Stimulated activated memory B cell treated with anti-CD40 and anti-IgM and Interleukin-4, amounts not matched to agents 10 μg/mL and 1 μg/mL and 100 μg/mL, for 72 hours (primary cell): ENCODE measurements at places on chromosomes 2 and 18.

- ATAC-seq, result no peak
Measured at GRCh38 chr2:161586517-161587167, 37.6 kb upstream of the SLC4A10 start.

- no peak for ATAC-seq
Measured at GRCh38 chr2:68807821-68808266, 63.4 kb downstream of the BMP10 start.

- no peak for ATAC-seq
Measured at GRCh38 chr2:171832489-171832888, 61.6 kb downstream of the SLC25A12 start.

DNA sequence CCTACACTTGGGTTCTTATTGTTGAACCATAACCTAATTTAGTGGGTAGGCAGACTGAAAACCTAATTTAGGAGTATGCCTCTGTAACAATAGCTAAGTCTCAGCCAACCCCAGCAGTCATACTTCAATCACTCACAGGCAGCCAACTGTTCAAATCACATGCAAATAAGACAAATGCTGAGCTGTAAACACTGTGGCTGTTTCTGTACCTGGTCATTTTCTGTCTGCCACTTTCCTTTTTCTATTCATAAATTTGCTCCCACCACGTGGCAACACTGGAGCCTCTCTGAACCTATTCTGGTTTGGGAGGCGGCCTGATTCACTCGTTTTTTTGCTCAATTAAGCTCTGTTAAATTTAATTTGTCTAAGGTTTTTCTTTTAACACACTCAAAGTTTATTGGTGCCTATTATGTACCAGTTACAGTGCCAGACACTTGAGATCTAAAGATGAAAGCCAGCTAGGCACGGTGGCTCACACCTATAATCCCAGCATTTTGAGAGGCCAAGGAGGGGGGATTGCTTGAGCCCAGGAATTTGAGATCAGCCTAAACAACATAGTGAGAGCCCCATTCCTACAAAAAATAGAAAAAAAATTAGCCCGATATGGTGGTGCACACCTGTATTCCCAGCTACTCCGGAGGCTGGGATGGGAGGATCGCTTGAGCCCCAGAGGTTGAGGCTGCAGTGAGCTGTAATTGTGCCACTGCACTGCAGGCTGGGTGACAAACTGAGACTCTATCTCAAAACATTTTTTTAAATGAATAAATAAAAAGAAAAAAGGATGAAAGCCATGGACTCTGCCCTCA lies 41.1 kb downstream of the THNSL2 start:
- no peak for ATAC-seq

DNA sequence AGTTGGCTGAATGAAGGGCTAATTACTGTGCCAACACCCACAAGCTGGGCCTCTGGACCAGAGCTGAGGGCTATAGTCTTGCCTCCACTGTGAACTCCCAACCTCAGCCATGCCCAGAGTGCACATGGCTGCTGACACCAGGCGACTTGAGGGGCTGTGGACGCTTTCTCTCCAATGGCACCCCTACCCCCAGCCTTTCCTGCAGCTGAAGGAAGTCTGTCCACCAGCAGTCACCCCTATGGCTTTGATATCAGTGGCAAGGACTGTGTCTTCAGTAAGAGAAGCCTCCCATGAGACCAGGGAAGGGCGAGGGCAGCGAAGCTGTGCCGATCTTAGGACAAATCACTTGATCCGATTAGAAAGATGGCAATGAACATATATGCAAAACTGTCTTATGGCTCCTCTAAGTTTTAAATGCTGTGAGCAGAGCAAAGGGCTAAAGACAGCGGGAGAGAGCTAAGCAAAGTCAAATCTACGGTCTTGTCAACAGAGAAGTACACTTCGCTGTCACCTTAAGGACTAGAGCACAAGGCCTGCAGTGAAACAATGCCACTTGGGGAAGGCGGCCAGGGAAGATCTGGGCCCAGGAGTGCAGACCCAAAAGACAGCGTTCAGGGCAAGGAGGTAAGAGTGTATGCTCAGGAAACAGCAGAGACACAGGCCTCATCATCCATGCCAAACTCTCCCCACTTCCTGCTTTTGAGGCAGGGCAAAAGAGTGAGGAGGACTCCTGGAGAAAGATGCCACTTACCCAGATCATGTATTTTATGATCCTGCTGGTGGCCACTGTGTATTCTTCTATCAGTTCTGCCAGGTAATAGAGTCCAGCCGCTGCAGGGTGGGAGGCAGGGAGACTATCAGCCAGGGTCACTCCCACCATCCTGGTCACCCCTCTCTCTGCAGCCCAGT lies 1.5 kb downstream of the TEX261 start:
- no peak for ATAC-seq

DNA sequence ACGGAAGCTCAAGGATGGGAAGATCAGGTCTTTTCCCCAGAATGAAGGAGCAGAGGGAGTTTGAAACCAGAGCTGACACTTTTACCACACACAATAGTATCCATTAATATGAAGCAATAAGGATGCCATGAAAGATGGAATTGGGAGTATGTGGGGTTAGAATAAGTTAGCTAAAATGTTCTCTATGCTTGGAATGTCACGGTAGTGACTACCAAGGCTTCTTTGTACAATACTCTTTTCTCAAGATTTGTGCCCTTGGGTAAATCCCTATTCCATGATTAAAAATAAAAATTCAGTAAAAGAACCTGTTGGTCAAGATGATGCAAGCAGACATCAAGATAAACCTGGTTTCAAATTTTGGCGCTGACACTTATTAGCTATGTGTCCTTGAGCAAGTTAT lies 75.0 kb downstream of the NRXN1 start:
- ATAC-seq, result no peak

DNA sequence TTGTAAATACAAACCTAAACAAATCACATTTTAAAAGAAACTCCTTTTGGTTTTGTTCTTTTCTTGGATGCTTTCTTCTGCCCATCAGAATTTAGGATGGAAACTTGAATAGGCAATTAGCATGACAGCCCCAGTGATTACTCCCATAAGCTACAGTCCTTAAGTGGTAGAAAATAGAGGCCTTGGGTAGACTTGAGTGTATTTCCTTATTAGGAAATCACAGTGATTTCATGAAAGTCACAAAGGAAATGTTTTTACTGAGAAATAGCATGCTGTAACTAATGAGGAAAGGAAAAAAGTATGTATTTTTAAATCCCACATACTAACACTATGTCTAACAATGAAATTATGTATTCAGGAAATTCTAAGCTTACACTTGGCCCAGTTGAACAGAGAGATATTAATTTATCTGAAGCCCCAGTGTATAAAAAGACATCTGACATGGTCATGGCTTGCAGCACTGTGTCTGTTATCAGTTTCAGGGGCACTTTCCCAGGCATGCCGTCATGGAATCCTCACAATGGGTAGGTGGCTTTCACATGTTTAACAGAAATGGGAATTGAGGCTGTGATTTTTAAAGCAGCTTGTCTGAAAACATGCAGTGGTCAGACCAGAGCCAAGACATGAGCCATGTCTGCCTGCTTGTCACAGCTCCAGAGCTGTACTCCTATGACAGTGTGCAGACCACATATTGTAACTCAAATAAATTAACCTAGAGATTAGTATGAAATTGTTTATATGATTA lies 79.7 kb upstream of the TRIB2 start:
- ATAC-seq, result no peak

- ATAC-seq, result no peak
Measured at GRCh38 chr2:3110994-3111666, 266.5 kb downstream of the EIPR1 start.

DNA sequence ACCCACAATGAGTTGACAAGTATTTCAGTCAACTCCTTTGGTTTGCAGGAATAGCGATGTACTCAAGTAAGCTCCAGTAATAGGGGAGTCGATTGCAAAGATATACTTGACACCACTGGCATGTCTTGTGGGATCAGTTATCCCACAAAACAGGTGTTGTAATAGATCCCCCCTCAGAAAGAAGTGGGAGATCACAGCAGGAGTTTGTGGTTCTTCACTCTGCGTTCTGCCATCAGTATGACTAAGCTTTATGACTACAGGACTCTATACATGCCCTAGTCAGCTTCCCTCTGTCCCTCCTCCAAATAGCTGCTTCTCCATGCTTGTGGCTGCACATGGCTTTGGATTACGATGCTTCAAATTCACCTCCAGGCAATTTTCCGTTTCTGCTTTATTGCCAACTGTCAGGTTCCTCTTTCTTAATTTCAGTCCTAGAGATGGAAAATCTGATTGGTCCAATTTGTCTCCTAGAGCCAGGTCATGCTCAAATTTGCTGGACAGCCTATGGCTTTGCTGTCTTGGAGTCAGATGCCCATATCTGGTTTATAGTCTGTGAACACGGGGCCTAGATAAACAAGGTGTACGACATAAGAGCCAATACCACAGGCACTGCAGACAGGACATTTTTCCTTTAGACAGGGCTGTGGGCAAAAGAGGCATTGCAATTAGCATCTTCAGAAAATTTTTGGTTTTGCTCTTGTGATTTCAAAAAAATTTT lies 221.7 kb downstream of the PAX3 start:
- no peak for ATAC-seq

GRCh38 chr2:2933426-2933825 lies 444.2 kb downstream of the EIPR1 start:
- ATAC-seq, result no peak

DNA sequence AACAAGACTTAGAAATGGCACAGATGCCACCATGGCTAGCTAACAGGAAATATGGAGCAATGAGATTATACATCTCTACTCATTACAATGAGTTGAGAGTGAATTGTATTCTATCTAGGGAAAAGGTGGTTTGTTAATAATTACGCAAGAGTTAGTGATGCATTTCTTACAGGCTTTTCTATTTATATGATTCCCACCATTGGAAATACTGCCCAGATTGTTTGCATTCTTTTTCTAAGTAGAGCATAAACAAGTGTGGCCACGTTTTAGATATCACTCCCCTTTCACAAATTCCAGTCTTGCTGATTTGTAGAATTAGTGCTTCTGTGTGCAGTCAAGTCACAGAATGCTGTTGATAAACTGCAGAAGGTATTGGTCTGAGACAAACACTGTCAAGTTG lies 56.6 kb downstream of the ZNF804A start:
- no peak for ATAC-seq

DNA sequence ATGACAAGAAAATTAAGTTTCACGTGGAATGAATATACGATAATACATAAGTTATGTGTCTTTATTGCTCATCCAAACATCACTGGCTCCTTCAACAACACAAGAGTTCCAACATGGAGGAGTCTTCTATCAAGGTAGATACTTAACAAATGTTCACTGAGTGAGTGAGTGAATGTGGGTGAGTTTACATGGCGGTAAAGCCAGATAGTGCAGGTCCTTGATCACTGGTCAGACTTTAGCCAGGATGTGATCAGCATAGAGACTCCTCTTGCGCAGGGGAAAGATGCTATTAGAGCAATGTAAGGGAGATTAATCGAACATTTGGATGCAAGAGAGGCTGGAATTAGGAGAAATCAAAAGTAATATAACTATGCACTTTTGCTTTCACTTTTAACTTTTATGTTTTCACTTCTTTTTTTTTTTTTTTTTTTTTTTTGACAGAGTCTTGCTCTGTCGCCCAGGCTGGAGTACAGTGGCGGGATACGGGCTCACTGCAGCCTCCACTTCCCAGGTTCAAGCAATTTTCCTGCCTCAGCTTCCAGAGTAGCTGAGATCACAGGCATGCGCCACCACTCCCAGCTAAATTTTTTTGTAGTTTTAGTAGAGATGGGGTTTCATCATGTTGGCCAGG lies 249.0 kb upstream of the ID2 start:
- ATAC-seq, result no peak

GRCh38 chr2:72112981-72113846 lies 34.4 kb downstream of the CYP26B1 start:
- no peak for ATAC-seq

- ATAC-seq, result no peak
Measured at GRCh38 chr2:54646170-54646927, 77.1 kb upstream of the EML6 start.

DNA sequence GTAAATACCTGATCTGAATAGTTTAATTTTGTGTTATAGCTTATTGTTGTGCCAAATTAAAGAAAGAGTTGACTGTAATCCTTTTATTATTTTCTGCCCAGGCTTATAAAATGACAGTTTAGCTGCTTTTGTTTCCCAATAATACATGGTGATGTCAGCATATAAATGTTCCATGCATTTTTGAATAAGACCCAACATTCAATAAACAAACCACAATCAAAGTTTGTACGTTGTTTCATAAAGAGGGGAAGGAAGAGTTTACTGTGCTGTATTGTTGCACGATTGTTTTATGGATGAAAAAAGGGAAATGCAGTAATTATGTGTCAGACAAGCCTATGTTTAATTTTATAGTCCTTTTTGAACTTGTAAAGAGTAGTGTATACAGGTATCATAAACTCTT lies 177.2 kb upstream of the SCN7A start:
- no peak for ATAC-seq

GRCh38 chr2:53422979-53423378 lies 344.6 kb upstream of the CHAC2 start:
- ATAC-seq, result no peak

GRCh38 chr2:60474301-60474700 lies 79.2 kb downstream of the BCL11A start:
- no peak for ATAC-seq

DNA sequence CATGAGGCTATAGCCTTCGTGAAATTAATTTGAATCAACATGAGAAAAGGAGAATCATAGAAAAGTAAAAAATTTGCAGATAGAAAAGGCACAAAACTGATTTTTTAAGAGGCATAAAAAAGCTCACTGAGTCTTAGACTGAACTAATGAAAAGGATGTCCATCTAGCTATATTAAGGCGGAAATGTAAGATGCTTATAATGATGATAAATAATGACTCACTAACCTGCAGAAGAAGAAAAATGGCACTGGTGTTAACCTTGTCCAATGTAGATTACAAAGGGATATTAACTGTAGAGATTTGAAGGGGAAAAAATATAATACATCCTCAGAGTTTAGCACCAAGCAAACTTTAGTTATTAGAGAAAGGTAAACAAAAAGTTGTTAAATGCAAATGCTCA lies 1098.0 kb upstream of the DDX18 start:
- no peak for ATAC-seq

- ATAC-seq, result no peak
Measured at GRCh38 chr18:13878857-13879256, 36.5 kb downstream of the MC2R start.

- ATAC-seq, result no peak
Measured at GRCh38 chr2:67290451-67291290, 106.5 kb upstream of the ETAA1 start.

DNA sequence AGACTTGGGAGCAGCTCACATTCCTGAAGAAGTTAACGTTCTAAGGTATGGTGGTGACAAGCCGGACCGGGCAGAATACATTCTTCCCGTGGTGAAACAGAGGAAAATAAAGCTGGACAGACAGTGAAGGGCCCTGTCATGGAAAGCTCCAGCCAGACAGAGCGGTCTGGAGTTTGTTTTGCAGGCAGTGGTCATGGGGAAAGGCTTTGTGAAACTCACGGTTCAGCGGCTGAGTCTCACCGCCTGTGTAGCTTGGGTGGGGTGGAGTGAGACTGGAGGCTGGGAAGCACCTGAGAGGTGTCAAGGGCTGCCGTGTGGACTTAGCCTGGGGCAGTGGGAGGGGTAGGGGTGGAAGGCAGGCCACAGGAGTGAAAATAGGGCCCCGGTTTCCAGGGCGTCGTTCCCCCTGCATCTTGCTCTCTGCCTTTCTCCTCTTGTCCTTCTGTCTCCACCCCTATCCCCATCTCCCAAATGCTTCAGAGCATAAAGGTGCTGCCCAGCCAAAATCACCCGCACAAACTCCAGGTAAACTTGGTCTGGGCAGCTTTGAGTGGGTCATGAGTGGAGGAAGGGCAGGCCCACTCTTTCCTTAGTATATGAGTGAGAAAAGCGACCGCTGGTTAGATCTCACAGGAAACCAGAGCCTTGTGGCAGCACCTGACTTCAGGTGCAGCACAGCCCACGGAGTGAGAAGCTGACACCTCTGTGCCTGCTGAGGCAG lies 11.4 kb upstream of the SLC20A1 start:
- ATAC-seq, result no peak
